ENCODE measurements at places on chromosomes 2 and 18.

GRCh38 chr18:48319801-48320638 is 89.2 kb downstream of the ZBTB7C start:
- no peak for DNase-seq

GRCh38 chr18:7954238-7954637 is 387.1 kb downstream of the PTPRM start:
- DNase-seq = no peak

DNA sequence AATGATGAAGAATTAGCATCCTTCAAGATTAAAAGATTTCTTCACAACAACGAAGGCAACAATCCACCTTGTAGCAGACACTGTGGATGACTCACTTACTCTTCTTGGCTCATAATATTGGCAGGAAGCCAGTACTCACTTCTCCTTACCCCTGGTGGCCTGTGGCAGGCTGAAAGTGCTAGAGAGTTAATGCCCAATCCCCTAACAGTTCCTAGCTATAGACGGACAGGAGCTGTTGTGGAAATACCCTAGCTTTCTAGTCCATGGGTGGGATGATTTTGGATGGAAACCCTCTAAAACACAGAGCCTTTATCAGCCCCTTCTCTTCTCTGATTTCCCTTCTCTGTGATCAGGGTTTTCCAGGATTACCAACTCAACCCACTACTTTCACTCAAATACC is 128.6 kb upstream of the NYAP2 start:
- DNase-seq = peak; percentile 46

DNA sequence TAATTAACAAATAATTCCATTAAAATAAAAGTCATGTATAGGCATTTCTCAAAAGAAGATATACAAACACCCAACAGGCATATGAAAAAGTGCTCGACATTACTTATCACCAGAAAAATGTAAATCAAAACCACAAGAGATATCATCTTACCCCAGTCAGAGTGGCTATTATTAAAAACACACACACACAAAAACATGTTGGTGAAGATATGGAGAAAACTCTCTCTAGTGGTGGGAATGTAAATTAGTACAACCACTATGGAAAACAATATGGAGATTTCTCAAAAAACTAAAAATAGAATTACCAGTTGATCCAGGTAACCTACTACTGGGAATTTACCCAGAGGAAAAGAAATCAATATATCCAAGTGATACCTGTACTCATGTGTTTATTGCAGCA is 966.3 kb upstream of the POU3F3 start:
- no peak for DNase-seq

- DNase-seq = no peak
These were observed 15.5 kb downstream of the IL1F10 start for GRCh38 chr2:113083296-113083695.

GRCh38 chr2:44515416-44515815 is 153.7 kb downstream of the CAMKMT start:
- no peak for DNase-seq

- DNase-seq = no peak
These were observed 32.3 kb downstream of the SCTR start for GRCh38 chr2:119491776-119492525.

GRCh38 chr2:161178756-161179155 is 18.5 kb downstream of the TANK start:
- DNase-seq = no peak

- DNase-seq = no peak
These were observed 96.2 kb downstream of the GALNT3 start for GRCh38 chr2:165697748-165698443.

GRCh38 chr2:119076713-119077112 is 81.8 kb downstream of the C1QL2 start:
- no peak for DNase-seq

GRCh38 chr2:223123855-223124610 is 72.0 kb downstream of the KCNE4 start:
- no peak for DNase-seq

- no peak for DNase-seq
These were observed 16.0 kb downstream of the SLC20A1 start for GRCh38 chr2:112661656-112662305.

DNA sequence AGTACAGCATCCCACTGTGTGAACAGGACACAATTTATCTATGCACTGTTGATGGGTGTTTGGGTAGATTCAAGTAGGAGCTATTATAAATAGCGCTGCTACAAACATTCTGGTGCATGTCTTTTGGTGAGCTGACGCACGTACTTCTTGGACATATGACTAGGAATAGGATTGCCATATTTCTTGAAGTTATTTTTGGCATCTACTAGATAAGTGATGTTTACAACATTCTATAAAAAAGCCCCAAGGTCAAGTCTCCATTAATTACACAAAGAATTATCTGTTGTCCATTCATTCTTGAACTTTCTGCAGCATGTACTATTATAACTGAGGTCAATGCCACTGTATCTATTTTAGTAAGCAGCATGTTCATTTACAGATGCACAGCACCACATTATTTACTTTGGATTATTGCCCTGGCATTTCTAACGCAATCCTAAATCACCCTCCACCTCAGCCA is 225.5 kb upstream of the TMEM200C start:
- DNase-seq = no peak

GRCh38 chr2:170306293-170306873 is 128.4 kb downstream of the MYO3B start:
- peak; percentile 35 for DNase-seq

DNA sequence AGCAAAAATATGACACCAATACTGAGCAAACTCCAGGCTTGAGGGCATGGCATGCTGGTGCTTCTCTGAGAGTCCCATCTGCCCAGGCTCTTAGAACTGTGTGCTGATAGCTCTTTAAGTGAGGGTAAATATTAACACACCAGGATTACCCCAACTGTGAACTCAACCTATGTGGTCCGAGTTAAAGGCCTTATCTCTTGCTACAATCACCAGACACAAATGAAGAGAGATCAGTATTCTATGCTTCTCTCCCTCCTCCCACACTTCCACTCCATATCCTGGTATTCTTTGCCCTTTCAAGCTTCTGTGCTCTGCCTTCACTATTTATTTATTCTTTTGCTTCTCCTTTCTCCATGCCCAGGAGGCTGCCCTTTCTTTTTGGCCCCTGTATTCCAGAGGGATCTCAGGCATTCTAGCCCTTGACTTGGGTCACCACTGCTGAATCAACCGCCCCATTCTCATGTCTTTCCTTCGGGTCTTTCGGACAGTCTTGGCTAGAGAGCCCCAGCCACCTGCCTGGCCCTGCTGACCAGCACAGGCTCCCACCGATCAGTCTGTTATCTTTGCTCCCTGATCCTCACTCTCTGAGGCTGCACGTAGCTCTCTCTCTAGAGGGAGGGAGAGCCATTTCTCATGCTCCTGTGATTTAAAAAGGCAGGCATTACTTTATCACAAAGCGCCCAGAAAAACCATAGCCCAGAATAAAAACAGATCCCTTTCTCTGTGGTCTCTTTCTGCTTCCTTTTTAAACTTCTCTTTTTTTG is 17.2 kb upstream of the HK2 start:
- no peak for DNase-seq

- no peak for DNase-seq
These were observed 213.9 kb downstream of the NDUFA10 start for GRCh38 chr2:239811111-239811781.

- DNase-seq = no peak
These were observed 73.2 kb downstream of the BCL11A start for GRCh38 chr2:60480089-60480773.

DNA sequence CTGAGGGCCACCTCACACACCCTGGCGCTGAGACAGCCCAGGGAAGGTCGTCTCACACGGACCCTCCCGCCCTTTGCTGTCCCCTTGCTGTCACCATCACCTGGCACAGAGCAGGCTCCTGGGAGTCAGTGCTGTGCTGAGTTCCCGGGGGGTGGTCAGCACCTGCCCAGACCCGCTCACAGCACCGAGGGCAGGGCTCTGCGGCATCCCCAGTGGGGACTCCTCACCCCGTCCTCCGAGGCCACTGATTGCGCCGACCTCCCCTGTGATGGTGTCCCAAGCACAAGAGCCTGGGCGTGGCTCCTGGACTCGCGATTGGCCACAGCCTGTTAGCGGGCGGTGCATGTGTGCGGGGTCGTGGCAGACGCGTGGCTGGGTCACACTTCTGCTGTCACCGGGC is 65.9 kb downstream of the NFATC1 start:
- DNase-seq = no peak

- no peak for DNase-seq
These were observed 63.1 kb downstream of the MBP start for GRCh38 chr18:77069482-77069881.

- DNase-seq = no peak
These were observed 257.7 kb upstream of the UBE2E3 start for GRCh38 chr2:180722551-180723239.

DNA sequence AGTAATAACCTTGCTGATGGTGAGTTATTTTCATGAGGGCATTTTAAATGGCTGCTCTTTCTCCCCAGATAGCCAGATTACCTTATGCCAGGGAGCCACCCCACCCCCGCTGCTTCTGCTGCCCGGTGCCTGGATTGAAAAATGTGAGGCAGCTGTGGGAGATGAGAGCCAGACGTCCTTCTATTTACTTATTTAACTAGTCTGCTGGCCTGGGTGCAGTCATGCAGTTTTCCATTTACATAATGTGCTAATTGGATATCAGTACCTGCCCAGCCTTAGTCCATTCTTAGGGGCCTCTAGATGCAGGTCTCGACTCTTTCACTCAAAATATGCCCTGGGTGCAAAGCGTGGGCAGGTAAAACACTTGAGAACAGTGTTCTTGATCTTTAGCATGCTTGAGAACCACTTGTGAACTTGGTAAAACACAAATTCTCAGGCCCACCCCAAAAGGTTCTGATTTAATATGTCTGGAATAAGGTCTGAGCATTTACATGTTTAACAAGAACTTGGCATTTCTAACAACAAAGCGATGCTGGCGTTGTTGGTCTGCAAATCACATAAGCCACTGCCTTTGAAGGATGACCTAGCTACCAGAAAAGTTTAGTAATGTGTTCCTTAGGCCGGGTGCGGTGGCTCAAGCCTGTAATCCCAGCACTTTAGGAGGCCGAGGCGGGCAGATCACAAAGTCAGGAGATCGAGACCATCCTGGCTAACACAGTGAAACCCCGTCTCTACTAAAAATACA is 154.3 kb downstream of the NRP2 start:
- DNase-seq = no peak

DNA sequence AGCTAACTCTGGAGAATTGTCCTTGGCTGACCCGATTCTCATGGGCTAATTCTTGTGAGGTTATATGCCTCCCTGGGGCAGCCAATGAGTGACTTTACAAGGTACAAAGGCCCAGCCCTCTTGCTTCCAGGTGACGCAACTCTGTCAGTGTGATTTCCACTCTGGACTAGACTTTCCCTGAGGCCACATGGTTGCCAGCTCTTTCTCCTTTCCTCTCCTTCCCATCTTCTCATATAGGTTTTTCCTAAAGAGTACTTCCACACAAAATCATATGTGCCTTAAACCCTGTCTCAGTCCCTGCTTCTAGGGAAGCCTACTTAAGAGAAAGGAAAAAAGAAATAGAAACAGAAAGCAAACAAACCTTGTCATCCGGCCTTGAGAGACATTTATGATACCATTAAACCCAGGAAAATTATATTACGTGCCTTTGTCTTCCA is 226.2 kb upstream of the ZSWIM2 start:
- DNase-seq = peak; percentile 6

GRCh38 chr2:10514273-10514672 is 66.1 kb upstream of the ODC1 start:
- DNase-seq = no peak

GRCh38 chr2:2012505-2012904 is 268.2 kb upstream of the PXDN start:
- DNase-seq = no peak

GRCh38 chr2:222320436-222321395 is 21.9 kb upstream of the PAX3 start:
- DNase-seq = no peak

GRCh38 chr2:234879671-234880455 is 72.0 kb upstream of the SH3BP4 start:
- no peak for DNase-seq

- no peak for DNase-seq
These were observed 200.0 kb downstream of the SLC4A10 start for GRCh38 chr2:161824226-161824625.

DNA sequence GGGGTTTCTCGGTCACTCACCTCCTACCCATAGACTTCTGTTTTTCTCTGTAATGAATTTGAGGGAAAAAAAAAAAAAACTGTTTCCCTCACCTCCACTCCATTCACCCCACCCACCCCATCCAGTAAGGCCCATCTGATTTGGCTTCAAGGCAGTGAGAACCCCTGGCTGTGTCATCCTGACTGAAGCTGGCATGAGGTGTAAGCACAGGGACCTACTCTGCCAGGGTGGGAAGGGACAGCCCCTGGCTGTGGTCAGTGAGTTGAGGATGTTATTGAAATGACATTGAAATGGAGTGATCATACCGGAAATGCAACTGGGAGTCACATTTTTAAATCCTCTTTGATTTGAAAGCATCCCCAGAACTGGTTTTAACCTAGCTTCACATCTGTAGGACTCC is 19.1 kb upstream of the BCL2L11 start:
- DNase-seq = no peak

- DNase-seq = no peak
These were observed 50.3 kb upstream of the ZBTB7C start for GRCh38 chr18:48459465-48459864.

DNA sequence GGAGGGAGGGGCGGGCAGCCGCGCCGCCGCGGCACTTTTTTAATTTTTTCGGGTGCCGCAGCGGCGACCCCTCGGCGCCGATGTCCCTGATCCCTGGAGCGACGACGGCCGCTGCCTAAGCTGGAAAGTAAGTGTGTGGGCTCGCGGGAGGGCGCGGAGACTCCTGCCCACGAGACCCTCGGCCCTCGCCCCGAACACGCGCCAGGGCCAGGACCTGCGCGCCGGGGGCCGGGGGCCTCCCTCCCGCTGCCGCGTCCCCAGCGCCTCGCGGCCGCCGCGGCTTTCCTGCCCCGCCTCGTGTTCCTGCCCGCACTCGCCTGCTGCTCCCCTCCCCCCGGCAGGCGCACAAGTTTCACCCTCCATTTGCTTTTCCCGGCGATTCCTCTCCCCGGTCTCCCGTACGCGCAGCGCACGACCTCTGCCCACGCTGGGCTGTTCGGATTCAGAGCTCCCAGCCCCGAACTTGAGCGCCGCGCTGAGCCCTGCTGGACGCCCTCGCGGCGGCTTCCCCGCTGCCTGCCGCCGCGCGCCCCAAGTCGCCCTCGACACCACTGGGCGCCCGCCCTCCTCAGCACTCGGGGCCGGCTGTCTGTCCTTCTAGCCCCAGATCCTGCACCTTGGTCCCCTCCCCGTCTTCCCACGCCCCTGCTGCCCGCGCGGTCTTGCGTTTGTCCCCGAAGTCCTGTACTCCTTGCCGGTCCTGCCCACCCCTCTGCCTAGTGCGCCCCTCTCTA is 507 bp downstream of the PKP4 start:
- DNase-seq = peak; percentile 66

GRCh38 chr2:190666895-190667294 is 18.0 kb downstream of the NAB1 start:
- DNase-seq = no peak
